ENCODE measurements at places on chromosomes 4 and X.

- no peak for DNase-seq
Measured at GRCh38 chr4:101856149-101856548, 65.6 kb downstream of the BANK1 start.

GRCh38 chr4:170003071-170004070 lies 22.8 kb downstream of the MFAP3L start:
- no peak for DNase-seq

GRCh38 chr4:152166567-152166966 lies 369.3 kb downstream of the FBXW7 start:
- DNase-seq = no peak

- no peak for DNase-seq
Measured at GRCh38 chrX:31658360-31658759, 586.5 kb upstream of the FTHL17 start.

DNA sequence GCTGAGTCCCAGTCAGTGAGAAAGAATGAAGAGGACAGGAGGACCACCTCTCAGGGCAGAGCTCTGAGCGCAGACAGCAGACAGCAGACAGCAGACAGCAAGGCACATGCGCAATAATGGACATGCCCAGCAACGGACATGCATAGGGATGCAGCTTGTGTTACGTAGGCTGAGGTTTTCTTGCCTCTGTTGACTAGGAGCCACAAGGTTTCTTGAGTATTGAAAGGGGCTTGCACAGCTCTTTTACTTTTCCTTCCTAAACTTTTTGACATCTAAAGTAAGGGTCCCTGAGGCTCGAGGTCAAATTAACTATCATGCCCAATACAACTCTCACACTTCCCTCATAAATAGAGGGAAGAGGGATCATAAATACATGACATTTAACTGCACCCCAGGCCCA lies at the start of gene PAGE3:
TSS of gene PAGE3 (minus strand) at position 101 of the 400 bp plus-strand sequence. CDS start 1,013 bp downstream, outside the sequence.
- no peak for DNase-seq

GRCh38 chrX:13670197-13670596 lies 17.3 kb downstream of the TCEANC start:
- no peak for DNase-seq

GRCh38 chrX:68751372-68751771 lies 77.4 kb upstream of the EFNB1 start:
- no peak for DNase-seq

DNA sequence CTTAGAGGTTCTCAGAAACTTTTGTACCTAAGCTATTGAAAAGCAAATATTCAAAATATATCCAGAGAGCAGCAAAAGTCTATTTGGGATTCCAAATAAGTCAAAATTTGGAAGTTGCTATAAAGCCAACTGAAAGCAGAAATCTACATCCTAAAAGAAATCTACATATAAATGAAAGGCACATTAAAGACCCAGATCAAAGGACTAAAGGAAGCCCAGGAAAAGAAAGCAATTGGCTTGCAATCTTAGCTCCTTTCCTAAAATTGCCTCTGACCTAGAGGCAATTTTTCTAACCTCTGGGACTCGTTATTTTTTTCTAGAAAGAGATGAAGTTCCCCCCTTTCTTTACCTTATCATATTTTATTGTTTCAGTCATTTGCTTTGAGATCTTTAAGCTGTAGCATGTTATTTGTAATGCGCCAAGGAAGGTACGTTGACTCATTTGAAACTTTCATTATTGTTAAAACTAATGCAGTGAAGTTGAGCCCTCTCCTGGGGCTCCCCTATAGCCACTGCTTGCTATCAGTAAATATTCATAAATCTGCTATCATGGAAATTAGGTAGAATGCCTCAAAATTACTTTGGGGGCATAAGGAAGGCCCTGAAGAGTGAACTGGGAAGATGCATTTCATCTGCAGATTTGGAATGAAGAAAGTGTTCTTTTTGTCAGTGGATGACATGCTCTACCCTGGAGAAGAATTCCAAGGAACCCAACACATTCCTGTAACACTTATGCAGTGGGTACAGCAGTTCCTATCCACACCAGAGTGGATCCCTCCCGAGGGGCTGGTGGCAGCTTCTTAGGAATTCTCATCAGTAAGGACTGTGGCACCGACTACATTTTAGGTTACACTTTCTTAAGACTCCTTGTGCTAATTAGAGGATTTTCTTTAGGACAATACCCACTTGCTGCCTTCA lies 177.8 kb upstream of the IGFBP7 start:
- no peak for DNase-seq

DNA sequence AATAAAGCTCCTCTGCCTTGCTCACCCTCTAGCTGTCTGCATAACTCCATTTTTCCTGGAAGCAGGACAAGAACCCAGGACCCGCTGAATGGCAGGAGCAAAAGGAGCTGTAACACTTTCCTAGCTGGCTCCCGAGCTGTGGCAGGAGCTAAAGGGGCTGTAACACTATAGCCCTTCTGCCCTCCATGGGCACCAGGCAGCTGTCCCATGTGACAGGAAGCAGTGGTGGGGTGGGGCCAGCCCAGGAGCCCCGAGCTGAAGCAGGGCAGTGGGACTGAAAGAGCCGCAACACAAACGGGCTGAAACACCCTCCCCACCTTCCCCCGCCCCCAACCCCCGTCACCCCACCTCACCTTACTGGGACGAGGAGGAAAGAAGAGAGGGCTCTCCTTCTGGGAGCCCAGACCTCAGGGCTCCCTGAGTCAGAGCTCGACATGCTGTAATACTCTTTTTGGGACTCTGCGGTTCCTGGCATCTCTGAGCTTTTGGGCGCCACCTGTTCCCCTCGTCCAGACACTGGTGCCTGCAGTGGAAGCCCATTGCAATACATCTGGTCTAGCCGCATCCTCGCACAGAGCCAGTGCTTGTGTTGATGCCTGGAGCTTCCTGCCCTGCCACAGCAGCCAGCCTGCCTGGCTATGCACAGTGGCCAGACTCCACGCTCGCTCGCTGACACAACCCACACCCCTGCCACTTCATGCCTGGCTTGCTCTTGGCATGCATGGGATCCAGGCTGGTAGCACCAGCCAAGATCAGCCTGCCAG lies 39.4 kb downstream of the PPM1K start:
- no peak for DNase-seq

DNA sequence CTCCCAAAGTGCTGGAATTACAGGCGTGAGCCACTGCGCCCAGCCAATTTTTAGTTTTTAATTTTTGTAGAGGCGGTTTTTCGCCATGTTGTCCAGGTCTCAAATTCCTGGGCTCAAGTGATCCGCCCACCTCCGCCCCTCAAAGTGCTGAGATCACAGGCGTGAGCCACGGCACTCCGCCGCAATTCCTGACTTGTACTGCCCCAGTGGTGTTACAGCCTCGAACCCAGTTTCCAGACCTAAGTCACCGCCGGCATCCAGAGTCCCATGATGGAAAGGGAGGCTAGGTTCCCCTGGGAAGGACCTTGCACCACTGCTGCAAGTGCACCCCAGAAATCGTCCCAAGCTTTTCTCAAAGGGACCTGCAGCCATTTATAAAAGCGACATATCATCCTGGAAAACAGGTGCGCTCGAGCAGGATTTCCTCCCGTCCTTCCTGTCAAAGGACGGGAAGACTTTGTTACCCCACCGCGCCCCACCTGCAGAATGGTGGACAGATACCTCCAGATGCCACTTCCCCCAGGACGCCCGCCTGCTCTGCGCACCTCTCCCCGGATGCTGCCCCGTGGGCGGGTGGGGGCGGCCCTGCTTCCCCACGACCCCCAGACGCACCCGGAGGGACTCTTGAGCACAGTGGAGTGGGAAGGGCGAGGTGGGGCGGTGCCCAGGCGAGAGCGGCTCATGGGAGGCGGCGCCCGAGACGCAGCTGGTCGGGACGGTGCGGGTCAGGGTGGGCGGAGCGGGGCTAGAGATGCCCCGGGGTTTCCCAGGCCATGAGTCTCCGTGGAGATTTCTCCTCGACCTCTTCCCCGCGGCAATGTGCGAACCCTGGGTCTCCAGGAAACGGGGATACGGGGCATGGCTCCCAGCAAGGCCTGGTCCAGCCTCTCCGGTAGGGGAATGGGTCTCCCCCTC lies 947 bp upstream of the RPL10 start:
- DNase-seq = no peak

- no peak for DNase-seq
Measured at GRCh38 chr4:47786958-47787370, 50.9 kb downstream of the CORIN start.

DNA sequence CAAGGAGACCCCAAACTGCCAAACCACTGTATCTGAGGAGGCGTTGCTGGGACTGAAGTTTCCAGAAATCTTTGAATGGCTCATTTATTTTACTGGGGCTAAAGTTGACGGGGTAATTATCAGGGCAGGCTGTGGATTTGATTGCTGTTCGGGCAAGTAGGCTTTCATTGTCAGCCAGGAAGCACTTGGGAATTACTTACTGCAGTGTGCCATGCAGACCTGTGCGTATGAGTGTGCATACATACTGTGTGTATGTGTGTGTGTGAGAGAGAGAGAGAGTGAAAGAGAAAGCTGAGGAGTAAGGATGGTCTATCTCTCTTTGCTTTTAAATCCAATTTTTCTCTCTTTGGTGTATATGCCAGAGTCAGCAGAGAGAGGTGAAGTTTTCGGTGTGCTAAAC lies 122.7 kb downstream of the NPNT start:
- DNase-seq = no peak

DNA sequence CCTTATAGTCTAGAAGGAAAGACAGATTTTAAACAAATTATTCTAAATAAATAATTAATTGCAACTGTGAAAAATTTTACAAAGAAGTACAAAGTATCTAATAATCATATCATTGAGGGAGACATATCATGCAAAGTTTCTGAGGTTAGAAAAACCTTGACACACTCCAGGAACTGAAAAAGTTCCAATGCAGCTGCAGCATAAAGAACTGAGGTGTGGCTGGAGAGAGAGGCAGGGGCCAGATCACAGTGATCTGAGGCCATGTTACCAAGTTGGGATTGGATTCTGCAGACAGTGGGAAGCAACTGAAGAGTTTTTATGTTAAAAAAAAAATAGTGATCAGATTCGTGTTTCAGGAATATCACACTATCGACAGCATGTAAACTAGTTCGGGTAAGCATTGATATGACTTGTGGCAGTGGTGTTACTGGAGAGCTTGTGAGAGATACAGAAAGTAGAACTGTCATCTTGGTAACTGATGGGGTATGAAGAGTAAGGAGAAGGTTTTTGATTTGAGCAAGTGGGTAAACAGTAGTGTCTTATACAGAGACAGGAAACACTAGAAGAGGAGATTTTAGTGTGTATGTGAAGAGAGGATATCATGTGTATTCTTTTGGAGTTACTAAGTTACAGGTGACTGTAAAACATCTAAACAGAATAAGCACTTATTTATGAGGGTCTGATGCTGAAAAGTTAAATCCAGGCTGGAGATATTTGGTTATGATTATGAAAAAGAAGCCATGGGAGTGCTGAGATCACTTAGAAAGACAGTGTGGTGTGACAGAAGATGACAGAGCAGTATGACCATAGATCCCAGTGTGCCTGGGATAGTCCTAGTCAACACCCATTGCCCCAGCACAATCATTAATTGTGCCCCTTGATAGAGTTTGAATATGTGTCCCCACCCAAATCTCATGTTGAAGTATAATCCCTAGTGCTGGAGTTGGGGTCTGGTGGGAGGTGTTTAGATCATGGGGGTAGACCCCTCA lies 15.6 kb upstream of the SPRY1 start:
- DNase-seq = no peak

DNA sequence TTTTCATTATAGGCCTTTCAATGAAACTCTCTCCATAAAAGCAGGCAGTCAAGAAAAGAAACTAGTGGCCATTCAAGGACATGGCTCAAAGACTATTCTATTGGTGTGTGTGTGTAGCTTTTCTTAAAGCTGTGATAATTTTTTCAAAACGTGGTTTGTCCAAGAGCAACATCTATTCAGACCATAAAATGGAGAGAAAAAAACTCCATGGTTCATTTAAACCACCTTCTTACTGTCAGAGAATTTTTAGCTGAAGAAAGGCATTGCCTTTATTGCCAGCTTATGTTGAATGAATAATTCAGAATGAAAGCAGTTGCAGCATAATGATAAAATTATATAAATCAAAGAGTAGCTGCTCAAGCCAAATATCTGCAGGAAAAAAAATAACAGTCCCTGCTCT lies 325.5 kb downstream of the PCDH18 start:
- DNase-seq = no peak

- no peak for DNase-seq
Measured at GRCh38 chr4:70838204-70838603, 1.5 kb downstream of the GRSF1 start.

DNA sequence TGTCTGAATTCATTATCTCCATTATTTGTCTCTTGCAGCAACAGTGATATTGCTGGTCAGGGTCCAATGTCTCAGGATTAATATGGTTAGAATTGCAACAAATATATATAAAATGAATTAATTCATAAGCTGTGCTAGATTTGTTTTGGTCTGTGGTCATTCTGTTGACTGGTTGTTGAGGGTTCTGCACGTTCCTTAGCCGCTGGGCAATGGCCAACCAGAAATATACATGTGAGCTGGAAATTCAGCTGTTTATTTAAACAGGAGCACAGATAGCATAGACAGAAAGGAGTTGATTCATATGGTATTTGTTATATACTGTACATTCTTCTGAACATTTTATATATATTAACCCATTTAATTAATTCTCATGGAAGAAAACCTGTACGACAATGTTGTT lies 100.8 kb downstream of the RPA4 start:
- no peak for DNase-seq

GRCh38 chr4:184142121-184143000 lies 75.3 kb downstream of the ENPP6 start:
- no peak for DNase-seq

- no peak for DNase-seq
Measured at GRCh38 chr4:52051615-52052474, 741 bp downstream of the SPATA18 start.

DNA sequence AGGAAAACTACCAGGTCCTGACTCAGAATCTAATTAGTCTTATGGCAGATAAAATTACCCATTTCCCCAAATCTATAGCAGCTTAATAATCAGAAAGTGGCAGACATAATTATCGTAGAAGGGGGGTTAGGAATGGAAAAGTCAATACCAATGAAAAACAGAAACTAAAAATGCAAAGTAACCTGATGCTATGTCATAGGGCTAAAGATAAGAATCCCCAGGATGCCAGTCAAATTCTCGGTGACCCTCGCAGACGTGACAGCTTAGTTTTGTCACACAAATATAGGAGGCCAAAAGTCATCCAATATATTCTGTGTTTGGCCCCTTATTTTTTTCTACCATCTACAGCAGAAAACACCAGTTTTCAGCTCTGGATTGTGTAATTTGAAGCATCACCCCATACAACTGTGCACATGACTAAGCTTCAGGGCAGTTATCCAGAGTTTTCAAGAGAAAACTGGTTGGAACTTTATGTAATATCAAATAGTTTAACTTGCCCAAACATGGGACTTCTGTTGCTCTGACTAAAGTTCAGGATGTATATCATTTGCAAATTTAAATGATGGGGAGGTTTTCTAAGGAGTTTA lies 30.9 kb downstream of the RASSF6 start:
- DNase-seq = no peak

GRCh38 chr4:107863850-107864371 lies 39.2 kb downstream of the SGMS2 start:
- DNase-seq = no peak

- DNase-seq = no peak
Measured at GRCh38 chr4:151316645-151317044, 8.8 kb downstream of the SH3D19 start.

All from stimulated activated CD8-positive, alpha-beta memory T cell treated with anti-CD3 and anti-CD28 coated beads, Interleukin-4, amount 100 ng/mL, for 1 hour (primary cell).